ENCODE measurements at places on chromosomes 7 and 10.

DNA sequence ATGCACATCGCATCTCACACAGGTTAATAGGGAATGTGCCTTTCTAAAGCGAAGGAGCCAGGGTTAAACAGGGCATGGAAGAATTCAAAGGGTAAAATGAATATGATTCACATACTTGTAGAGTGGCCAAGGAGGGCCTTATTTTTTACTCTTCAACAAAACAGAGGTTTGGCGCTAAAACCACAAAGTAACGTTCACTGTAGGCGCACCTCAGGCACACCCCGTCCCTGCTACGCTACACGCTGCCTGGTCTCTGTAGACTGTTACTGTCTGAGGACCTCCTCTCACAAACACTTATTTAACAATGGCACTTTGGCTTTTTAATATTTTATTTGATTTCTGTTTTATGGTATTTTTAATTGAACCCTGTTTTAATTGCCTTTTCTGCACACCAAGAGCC, 462.1 kb upstream of the GALNT17 start:
- no peak for DNase-seq

- no peak for DNase-seq
Observed at GRCh38 chr10:3208481-3209406, 36.2 kb upstream of the PITRM1 start.

DNA sequence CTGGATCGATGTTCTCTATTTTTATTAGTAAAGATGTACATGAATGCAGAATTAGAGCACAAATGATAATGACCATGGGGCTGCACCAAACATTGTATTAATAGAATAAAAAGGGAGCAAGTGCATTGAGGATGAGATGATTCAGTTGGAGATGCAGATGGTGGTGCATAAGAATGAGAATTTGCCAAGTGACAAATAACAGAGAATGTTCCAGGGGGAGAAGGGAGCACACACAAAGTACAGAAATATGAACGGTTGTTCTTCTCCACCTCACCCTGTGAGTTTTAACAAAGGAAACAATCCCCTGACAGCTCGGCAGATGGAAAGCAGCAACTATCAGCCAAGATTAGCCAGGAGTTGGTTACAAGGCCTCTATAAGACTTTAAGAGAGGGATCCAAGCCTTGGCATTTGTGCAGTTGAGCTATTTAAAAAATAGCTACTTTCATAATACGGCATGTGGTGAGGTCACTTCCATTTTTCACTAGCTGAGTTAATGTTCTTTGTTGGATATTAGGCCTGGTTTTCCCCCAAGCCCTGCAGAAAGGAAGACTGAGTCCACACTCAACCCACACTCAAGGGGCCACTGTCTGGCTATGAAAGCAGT, 462.5 kb downstream of the TNS3 start:
- no peak for DNase-seq

- DNase-seq: peak; percentile 68
Observed at GRCh38 chr7:2517026-2517425, 2.5 kb upstream of the LFNG start.

DNA sequence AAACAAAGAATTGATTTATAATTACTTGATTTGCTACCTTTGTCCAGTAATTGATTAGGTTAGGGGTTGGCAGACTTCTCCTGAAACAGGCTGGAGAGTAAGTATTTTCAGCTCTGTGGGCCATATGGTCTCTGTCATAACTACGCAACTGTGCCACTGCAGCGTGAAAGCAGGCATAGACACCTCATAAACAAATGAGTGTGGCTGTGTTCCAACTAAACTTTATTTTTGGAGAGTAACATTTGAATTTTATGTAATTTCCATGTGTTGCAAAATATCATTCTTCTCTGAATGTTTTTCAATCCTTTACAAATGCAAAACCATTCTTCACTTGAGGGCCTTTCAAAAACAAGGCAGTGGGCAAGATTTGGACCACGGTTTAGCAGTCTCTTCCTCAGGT, 76.9 kb downstream of the GALNT17 start:
- no peak for DNase-seq

GRCh38 chr7:149788300-149788851, 15.0 kb upstream of the ZNF467 start:
- DNase-seq: no peak

- DNase-seq: no peak
Observed at GRCh38 chr7:120184866-120185265, 88.1 kb upstream of the KCND2 start.

DNA sequence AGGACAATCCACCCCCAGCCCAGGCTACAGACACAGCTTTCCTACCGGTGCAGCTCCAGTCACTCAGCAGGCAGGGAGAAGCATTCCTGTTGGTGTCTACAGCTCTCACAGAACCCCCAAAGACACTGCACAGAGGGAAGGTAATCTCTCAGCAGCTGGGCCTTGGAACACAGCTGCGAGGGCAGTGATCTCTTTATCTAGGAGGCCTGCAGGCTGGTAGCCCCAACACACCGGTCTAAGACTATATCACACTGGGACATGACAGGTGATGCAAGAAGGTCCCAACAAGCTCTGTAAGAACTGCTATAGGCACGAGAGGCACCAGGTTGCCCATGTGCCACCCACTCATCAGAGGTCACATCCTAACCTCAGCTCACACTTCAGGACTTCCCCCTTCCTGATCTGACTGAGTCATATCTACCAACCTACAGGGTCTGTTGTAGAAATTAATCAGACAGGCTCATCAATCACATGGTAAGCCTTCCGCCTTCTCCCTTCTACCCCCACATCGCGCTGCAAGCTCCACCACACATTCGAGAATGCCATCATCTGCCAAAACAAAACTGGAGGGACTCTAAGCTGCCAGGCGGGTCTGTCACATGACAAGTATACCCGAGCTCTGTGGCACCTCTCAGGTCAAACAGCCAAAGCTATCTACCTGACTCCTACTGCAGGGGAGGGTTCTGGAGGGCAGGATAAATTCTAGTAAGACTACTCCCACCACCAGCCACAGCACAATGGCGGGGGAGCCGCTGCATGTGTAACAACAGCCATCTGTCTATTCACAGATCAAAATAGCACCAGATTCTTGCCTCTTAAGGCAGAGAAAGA, 26.1 kb downstream of the FAM53B start:
- DNase-seq: no peak

DNA sequence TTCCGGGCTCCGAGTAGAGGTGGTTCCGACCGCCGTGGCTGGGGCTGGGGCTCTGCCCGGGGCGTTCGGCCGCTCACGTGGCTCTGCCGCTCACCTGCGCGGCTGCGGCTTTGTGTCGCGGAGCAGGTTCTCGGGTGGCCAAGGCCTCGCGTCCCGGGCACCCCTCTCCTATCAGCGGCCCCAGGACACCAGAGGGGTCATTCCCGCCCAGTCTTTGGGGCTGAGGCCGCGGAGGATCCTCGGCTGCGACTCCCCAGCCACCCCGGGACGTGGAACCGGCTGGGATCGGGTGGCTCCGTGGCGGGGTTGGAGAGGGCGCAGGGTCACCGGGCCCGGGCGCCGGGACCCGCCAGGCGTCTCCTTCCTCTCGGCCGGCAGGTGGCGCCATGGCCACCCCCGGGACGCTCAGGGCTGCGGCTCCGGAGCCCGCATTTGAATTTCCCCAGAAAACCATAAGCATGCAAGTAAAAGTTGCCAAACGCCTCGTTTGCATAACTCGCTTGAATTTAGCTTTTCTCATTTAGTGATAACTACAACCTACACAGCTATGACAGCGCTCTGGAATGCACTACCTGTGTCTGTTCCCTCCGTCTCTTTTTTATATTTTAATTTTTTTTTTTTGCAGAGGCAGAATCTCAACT, 1.2 kb downstream of the COL26A1 start:
- no peak for DNase-seq

DNA sequence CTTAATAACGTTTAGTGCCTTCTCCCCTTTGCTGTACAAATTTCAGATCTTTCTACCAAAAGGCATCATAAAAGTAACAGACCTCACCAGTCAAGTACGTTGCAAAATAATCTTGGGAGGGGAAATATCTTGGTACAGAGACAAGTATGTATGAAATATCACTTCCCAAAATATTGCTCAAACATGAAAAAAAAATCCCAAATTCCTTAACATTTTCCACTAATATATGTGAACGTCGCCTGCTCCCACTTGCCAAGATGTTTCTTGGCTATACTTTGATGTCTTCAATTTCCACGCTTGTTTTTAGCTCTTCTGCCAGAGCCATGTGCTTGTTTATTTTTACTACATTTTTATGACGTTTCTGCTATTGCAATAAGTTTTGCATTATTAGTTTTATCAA, 223.5 kb downstream of the PLXNA4 start:
- DNase-seq: no peak

DNA sequence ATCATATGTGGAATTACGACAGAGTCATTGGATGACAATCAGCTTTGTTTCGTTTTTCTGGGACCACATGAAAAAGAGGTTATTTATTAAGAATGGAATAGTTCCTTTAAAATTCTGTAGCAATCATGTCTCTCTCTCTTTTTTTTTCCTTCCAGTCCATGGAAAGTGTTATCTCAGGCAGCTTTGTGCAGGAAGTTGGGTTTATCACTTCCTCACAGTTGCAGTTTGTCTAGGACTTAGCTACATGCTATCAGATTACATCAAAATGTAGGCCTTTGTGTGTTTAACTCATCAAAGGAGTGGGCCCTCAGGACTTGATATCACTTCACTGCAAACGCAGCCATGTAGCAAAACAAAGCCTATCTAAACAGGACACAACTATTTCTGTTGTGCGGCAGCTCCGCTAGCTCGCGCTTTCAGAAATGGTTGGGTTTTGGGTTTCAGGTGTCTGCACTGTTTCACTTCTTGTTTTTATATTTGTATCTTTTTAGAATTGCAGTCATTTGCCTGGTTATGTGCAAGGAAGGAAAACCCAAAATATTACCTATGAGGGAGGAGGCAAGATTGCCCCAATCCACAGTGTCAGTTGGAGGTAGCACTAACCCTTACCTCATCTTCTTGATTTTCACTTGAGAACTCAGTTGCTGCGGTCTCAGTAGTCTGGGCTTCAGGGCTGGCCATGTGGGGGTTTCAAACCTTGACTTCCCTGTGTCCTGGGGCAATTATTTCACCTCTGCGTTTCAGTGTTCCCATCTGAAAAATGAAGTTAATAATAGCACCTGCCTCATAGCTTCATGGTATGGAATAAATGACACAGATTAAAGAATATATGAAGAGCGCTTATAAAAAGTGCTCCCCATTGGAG, 66.7 kb downstream of the HHEX start:
- no peak for DNase-seq

DNA sequence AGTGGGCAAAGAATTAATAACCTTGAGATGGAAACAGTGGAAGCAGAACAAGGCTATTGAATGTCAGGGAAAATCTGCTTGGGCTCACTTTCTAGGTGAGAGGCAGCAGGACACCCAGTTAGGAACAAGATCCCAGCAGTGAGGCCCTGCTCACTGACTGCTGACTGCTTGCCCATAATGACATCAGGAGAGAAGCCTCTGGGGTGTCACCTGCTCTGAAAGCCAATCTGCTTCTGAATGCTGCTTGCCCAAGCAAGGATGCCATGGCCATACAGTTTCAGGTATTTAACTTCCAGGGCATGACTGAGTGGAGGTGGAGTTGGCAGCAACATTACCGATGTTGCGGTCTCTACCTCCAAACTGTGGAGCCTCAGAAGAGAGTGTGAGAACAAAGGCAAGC, 11.7 kb upstream of the WAPL start:
- DNase-seq: no peak

Data from HFF-Myc (cell line).